ENCODE measurements at places on chromosomes 3 and 15.

GRCh38 chr3:38306941-38307340 is 24.8 kb downstream of the SLC22A14 start:
- no peak for DNase-seq

- no peak for DNase-seq
These were observed 105.2 kb upstream of the KLHL25 start for GRCh38 chr15:85899927-85900326.

DNA sequence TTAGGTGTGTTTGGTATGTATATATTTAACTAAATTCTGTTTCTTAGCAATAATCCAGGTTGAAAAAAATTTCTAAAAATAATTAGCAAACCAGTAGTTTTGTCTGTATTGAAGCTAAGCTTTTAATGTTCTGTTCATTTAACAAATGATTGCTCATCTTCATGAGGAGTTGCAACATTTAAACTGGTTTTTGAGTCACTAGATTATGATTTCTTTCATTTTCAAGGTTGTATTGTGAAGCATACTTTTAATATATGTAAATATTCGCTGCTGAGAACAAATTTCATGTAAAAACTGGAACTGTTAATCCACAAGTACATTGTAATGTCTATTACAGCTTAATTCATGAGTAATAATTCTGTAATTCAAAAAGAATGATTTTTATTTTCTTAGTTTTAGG is 192.7 kb downstream of the MBNL1 start:
- DNase-seq = no peak

DNA sequence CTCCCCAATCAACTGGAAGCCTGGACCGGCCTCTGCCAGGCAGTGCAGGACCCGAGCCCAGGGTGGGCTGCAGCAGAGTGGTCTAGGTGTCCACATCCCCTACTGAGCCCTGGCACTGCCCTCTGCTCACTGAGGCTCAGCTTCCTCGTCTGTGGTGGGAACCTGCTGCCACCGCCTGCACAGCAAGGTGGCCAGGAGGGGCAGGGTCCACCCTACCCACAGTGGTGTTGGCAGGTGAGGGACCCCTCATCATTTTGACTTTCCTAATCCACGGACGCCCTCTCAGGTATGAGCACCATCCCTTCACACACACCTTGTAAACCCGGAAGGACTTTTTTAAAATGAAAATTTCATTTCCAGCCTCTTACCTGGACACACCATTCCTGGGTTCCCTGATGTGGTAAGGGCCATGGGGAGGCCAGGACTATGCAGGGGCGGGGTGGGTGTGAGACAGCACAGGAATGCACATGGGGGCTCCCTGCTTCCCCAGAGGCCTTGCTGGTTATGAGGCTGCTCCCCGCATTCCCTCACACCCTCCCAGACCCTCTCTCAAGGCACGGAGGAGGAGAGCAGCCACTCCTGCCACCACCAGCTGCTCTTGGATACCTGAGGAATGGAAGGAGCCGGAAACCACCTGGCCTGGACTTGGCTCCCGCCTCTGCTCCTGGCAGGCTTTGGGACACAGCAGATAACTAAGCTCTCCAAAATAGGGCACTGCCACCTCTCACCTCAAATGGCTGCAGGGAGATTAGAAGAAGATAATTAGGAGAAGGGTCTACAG is 185.9 kb upstream of the TPM1 start:
- DNase-seq = no peak

GRCh38 chr3:59310736-59311135 is 260.9 kb upstream of the CFAP20DC start:
- no peak for DNase-seq

DNA sequence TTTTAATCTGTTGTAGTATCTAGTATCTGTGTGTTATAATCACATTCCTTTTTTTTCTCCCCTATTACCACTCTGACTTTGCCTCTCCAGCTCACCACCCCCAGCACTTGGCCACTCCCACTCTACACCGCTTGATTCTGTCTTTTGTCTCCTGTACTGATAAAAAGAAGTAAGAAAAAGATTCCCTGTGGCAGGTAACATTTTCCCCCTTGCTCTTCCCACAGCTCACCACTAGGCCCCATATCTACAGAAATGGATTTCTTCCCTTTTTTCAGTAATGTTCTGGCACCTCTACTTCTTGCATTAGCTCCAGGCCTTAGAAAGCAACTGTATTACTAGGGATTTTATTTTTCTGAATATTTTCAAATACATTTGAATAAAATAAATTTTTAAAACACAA is 25.6 kb downstream of the KCNH8 start:
- DNase-seq = no peak

Measured in endothelial cell of umbilical vein (primary cell).